NCI-H2227 treated with DMSO at 0.1 percent for 48 hours (cell line): ENCODE measurements at places on chromosomes 5 and 9.

DNA sequence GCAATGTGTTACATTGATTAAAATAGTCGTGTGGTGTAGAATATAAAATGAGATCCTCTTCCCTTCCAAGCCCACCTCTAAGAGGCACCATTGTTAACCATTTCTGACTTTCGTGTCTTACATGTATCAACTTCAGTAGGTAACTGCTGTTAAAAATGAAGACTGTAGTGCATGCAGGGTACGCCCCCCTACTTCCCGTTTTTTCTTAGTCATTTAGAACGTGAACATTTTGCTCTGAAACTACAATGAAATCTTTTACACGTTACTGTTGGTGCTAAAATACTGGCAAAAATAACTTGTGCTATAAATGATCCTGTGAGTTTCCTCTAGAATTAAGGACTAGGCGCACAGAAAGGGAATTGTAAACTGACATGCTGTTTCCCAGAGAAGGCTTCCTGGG is 41.5 kb downstream of the WNK2 start:
- no peak for DNase-seq

- no peak for DNase-seq
Measured at GRCh38 chr5:175889910-175890684, 18.7 kb downstream of the CPLX2 start.

DNA sequence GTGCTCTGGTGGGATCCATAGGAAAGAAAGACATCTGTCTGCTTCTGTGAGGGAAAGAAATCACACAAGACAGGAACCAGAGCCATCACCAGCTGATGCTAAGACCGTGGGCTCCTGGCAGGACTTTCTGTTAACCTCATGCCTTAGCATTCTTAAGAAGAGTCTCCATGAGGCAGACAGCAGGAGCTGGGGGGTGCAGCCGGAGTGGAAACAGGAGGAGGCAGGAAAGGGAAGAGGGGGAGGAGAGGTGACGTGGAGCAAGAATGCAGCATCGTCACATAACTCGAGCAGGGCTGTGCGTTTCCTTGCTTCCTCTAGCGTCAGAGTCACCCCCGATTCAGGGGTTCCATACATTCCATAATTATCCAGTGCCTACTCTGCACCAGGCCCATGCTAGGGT is 53.6 kb downstream of the ERGIC1 start:
- no peak for DNase-seq

GRCh38 chr9:33185858-33186257 is 18.7 kb upstream of the B4GALT1 start:
- DNase-seq, result no peak

GRCh38 chr5:143056339-143056704 is 286.1 kb downstream of the ARHGAP26 start:
- no peak for DNase-seq
